ENCODE measurements at places on chromosomes 2 and 18.
A peak's percentile ranks its signal among the peaks of the same experiment; 100 is the strongest.

DNA sequence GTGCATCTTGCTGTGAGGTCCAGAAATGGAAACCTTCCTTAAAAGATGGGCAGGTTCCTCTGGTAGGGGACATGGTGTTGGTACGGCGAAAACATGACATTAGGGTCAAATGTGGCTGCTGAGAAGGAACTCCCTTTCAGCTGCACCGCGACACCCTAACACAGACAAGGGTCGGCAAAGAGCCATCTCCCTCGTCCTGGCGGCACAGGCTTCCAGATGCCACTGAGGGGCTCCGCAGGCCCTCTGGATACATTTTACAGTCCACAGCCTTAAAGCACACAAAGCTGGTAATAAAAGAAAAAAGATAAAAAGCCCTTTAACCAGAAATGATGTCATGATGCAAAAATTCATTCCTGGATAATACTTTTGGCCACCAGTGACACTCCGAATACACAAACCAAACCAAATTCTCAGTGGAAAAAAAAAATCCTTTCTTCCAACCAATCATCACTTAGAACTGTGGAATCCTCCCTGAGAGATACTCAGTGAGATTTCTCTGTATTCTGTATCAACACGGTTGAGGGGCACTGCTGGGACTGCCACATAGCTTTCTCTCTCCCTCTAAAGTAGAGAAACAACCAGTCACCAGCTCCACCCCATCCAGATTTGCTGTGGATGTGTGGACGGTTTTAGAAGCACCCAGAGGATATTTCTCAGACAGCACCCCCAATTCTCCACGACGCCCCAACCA lies 174.8 kb downstream of the HDAC4 start:
- DNase-seq = peak; percentile 16

DNA sequence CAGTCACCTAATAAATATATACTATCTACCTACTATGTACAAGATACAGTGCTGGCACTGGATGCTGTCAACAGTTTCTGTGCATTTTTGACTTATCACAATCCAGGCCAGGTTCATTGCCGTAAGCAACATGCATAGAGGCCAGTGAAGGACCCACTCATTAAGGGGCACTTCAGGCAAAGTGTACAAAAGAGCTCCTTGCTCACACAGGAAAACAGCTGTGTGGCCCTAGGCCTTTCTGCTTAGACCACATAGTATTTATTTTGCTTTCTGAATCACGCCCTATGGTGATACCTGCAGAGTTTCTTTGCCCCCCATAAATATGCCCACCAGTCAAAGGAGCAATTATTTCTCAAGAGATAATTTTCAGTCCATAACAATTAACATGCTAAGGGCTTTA lies 39.6 kb upstream of the STAT4 start:
- DNase-seq = no peak

DNA sequence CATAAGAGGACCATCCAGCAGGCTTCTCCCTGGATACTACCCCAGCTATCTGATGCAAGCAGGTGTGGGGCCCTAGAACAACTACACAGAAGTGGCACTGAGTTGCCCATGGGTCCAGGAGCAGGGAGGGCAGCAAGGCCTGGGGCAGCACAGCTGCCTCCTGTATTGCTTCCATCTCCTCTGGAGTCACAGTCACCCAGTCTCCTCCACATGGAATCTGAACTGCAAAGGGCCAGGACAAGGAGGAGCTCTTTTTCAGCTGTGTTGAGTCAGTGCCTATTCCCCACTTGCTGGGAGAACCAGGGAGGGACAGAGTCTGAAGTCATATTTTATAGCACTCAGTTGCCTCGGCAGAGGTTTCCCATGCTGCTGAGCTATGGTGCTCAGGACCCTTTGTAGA lies 67.9 kb upstream of the ALPP start:
- DNase-seq = no peak

DNA sequence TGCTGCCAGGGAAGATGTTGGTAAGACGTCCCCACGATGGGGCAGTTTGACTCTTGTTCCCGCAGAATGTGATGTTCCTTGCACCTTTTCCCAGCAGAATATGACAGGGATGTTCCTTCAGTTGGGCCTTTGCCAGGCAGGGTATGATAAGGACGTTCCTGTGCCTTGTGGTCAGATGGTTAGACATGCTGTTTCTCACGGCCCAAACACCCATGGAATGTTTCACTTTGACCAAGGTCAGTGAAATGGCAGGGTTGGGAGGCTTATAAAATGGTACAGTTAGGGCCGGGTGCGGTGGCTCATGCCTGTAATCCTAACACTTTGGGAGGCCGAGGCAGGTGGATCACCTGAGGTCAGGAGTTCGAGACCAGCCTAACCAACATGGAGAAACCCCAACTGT lies 40.3 kb upstream of the YPEL5 start:
- no peak for DNase-seq

DNA sequence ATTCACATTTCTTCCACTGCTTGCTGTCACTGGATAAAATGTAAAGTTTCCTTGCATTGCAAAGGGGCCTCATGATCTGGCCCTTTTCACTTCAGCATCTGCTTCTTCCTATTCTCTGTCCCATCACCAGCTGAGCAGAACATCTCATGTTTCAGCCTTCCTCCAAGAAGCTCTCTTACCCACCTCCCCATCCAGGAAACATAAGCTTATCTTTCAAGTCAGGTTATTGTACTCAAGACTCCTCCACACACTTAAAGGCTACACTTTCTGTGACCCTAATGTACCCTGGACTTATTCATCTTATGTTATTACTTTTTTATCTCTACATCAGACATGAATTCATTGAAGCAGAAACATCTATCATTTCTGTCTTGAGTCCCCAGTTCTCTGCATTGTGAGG lies 230.5 kb downstream of the PMAIP1 start:
- DNase-seq = no peak

GRCh38 chr2:172613615-172614231 lies 57.8 kb downstream of the PDK1 start:
- DNase-seq = no peak

- no peak for DNase-seq
Observed at GRCh38 chr18:48597671-48598070, 58.8 kb downstream of the CTIF start.

- DNase-seq = no peak
Observed at GRCh38 chr18:3877678-3878077, 427.7 kb downstream of the TGIF1 start.

DNA sequence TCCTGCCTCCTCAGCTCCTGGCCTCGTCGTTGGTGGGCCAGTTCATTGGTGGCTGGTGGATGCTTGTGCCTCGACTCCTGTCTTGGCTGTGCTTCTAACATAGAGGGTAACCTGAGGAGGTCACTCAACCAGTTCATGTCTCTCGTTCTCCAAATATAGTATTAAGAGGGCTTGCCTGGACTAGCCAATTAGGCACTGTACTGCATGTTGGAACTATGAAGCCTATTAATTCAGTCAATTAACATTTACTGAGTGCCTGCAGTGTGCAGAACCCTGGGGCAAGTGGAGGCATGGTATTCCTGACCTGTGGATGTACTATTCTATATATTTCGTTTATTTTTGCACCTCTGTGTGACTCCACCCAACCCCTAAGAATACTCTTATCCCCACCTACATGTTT lies 89.9 kb upstream of the PELI1 start:
- no peak for DNase-seq

GRCh38 chr18:66550366-66550765 lies 53.5 kb downstream of the CDH19 start:
- DNase-seq = no peak

GRCh38 chr2:39120521-39120770 lies 405 bp downstream of the SOS1 start:
- DNase-seq = no peak

Data from kidney glomerular epithelial cell (primary cell).